ENCODE measurements at places on chromosomes 2 and 18.

GRCh38 chr2:133609664-133610063 is 41.4 kb upstream of the NCKAP5 start:
- no peak for DNase-seq

- no peak for DNase-seq
Observed at GRCh38 chr2:9398881-9399780, 24.2 kb downstream of the ITGB1BP1 start.

- no peak for DNase-seq
Observed at GRCh38 chr2:44242904-44243303, 32.4 kb upstream of the SLC3A1 start.

DNA sequence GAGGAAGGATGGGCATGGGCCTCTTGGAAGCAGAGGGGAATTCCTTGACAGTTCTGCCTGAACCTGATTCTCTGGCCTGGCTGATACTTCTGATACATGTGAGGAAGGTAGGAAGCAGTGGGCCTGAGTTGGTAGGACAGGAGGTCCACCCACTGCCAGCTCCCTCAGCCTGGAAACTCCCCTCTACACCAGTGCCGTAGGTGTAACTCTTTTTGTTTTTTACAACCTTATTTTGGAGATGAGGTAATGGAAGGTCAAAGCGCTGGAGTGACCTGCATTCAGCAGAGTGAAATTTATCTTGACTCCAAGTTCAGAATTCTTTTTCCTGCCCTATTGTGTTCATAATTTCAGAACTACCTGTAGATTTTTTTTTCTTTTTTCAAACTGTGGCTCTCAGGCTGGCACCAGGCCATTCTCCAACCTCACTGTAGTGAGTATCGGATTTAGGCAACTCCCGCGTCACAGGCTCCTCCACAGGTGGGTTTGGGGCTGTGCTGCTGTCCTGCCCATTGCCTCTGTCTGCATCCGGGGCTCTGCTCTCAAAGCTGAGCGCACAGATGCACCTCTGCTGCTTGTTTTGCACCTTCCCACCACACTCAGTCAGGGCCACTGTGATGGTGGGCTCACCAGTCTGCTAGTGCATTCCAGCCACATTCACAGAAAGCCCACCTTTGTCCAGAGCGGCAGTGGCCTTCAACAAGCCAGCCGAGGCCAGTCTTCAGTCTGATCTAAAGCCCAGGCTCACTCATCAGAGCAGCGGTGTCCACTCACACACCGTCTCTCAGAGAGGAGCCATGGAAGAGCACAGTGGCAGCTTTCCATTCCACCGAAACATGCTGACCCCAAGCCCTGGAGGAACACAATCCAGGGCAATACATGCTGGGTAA is 87.2 kb downstream of the UXS1 start:
- no peak for DNase-seq

GRCh38 chr2:189146553-189146952 is 33.0 kb downstream of the COL5A2 start:
- DNase-seq: no peak

GRCh38 chr2:222424276-222424728 is at the start of gene SGPP2:
Gene SGPP2 (plus strand): TSS chr2:222424543. CDS start chr2:222424603, 60 bp downstream.
- DNase-seq: peak; percentile 20

DNA sequence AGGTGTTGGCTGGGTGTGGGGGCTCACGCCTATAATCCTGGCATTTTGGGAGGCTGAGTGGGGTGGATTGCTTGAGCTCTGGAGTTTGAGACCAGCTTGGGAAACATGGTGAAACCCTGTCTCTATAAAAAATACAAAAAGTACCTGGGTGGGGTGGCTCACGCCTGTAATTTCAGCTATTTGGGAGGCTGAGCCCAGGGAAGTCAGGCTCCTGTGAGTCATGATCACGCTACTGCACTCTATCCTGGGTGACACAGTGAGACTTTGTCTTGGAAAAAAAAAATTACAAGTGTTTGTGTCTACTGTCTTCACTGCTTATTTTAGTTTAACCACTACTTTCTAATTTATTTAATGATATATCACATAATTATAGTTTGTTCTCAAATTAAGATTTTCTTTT is 62.7 kb upstream of the DOCK10 start:
- no peak for DNase-seq

- peak; percentile 67 for DNase-seq
Observed at GRCh38 chr2:54629914-54630857, 93.3 kb upstream of the EML6 start.

- no peak for DNase-seq
Observed at GRCh38 chr2:97999536-97999935, 3.8 kb upstream of the TMEM131 start.

DNA sequence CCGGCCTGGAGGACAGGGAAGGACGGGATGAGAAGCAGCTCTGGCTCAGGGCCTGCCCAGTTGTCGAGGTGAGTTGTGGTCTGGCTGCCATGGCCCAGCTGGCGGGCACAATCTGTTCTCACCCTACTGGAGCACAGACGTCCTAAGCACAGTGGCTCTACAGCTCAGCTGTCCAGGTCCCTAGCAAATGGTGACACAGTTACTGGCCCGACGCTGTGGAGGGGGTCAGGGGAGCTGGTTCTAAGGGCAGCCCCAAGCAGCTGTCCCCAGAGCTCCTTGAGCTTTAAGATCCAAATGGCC is 32.9 kb downstream of the KCNK3 start:
- DNase-seq: peak; percentile 30

GRCh38 chr18:75341267-75341666 is 86.2 kb downstream of the SMIM21 start:
- DNase-seq: no peak

- no peak for DNase-seq
Observed at GRCh38 chr2:13682540-13683272, 949.8 kb upstream of the LRATD1 start.

DNA sequence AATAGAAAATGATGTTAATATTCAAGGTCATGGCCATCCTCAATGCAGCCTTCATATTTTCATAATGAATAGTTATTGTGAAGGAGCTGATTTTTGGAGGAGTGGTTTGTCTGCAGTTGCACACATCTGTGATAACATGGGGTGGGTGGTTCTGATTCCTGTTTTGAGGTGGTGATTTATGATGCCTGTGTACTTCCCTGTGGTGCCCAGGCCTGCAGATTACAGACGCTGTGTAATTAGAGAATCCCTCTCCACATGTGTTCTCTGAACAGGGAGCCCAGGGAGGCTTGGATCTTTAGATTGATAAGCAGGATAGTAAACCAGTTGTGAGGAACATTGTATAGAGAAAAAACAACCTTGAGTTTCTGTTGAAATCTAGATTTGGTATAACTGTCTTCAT is 117.5 kb downstream of the AGAP1 start:
- DNase-seq: no peak

- no peak for DNase-seq
Observed at GRCh38 chr2:232377319-232377718, 1.2 kb upstream of the ALPP start.

- DNase-seq: no peak
Observed at GRCh38 chr18:73119574-73119973, 251.8 kb upstream of the NETO1 start.

GRCh38 chr2:237256887-237257286 is 157.1 kb downstream of the COL6A3 start:
- DNase-seq: peak; percentile 44

- no peak for DNase-seq
Observed at GRCh38 chr2:39455826-39456225, 18.7 kb upstream of the MAP4K3 start.

DNA sequence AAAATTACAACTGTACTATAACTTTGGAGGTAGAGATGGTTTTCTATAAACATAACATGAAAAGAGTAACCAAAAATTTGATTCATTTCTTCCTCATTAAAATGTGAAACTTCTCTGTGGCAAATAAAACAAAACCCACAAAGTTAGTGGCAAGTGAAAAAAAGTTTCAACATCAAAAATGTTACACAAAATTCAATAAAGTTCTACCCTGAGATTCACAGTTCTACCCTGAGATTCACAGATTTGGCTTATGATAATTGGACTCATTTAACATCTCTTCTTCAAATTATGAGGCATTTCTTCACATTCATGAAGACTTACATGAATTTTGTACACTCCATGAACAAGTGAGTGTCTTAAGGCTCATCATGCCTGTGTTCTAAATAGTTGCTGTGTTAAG is 51.0 kb downstream of the AAK1 start:
- DNase-seq: no peak

DNA sequence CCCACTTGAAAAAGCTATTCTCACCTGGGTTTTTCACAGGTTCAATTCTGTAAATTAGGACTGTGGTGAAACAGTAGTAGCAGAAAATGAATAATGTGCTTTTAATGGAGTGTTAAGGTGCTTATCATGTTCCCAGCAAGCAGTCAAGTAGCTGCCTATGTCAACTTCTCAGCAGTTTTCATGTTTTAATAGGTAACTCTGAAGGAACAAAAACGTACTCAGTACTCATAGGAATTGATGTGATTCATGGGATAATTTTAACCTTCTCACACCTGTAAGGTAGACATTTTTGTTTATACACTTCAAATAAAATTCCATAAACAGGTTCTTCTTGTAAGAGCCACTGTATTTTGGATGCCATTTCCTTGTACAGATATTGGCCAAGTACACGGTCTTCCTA is 801.6 kb downstream of the MBD2 start:
- DNase-seq: no peak

DNA sequence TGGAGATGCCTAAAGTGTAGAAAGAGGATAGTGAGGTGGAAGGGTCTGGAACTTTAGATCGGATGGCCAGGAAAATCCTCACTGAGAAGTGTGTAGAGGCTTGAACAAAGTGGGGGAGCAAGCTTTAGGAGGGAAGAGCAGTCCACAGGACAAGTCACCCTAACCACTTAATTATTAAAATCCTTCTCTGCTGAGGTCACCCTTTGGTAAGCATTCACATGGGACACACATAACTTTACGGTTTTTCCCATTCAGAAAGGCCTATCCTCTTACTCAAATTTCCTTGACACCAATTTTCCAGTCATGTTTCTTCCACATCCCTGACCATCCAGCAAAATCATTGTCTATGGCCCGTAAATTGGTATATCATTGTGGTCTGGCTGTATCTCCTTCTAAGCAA is 31.0 kb upstream of the ZEB2 start:
- no peak for DNase-seq

DNA sequence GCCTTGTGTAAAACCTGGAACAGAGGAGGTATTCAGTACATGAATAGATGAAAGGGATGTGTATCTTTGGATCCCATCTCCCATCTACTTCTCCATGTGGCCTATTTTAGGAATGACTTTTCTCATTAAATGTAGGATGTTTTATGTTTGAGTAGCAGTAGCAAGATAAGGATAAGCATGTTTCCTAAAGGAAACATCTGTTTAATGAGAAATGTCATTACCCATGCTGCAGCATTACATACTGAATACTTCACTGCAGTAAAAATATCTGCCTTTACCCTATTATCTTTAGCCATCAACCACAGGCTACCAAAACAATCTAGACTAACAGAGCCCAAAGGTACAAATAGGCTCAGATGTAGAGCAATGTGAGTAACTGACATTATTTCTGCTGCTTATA is 419.2 kb upstream of the CYRIA start:
- no peak for DNase-seq

DNA sequence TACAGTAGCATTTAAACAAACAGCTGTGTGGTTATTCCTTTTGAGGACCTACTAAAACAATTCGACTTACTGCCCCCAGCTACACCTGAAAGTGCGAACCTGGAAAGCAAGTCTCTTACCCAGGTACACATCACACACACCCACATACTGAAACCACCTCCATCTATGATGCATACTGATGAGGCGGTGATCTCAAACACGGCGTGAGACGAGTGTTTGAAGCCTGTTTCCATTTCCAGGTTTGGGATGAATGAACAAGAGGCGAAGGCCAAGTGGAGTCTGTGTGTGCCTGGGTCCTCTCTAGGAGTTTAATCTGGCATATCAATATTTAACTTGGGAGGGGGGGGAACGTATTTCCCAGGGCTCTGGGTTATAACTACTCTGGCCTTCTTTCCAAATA is 1.6 kb downstream of the TMEM185B start:
- DNase-seq: no peak

- no peak for DNase-seq
Observed at GRCh38 chr2:160006475-160006874, 55.9 kb downstream of the PLA2R1 start.

GRCh38 chr2:128315829-128316776 is 2.6 kb downstream of the HS6ST1 start:
- DNase-seq: peak; percentile 11

GRCh38 chr18:23306822-23307221 is 146.3 kb upstream of the RIOK3 start:
- DNase-seq: no peak

DNA sequence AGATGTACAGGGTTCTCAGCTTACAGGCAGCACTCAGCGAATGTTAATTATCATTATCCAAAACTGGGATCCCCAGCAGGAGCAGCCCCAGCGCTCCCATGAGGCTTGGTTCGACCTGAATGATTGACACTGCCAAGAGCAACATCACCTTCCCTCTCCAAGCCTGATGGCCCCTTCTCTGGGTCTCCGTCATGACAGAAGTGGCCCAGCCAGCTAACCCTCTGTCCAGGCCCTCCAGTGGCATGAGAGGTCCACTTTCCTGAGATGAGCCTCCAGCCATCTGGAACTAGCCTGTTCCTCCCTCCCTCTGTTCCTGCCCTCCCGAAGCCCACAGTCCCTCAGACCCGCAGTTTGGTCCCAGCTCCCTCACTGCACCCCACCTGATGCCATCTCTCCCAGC is 97.0 kb upstream of the RAB6C start:
- no peak for DNase-seq

GRCh38 chr2:11807156-11808015 is 61.0 kb downstream of the LPIN1 start:
- no peak for DNase-seq

DNA sequence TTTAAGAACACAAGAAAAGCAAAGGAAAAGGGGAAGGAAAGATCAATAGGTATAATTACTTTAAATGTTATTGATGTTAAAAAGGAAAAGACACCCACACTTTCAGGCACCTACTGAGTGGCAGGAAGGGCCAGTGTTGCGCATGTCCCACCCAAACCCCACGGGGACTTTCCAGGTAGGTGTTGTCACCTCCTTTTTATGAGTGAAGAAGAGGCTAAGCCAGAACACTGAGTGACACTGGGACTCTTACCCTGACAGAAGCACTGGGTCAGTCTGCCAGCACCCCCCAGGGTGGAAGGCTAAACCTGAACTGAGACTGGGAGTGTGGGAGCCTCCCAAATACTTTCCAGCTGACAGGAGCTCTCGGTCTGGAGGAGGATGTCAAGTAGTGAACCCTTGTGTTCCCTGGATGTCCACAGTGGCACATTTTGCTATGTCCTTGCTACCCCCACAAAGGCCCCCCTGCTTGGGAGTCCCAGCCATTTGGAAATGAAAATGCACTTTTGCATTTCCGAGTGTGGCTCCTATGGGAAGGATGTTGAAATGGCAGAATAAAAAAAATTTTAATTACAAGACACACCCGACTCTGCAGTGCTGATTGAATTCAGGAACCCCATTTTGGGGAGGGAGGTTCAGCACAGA is 90.9 kb upstream of the SMAD2 start:
- no peak for DNase-seq

GRCh38 chr2:54723996-54724559 is 616 bp downstream of the EML6 start:
- DNase-seq: no peak

- no peak for DNase-seq
Observed at GRCh38 chr2:69225933-69226332, 161.1 kb downstream of the GFPT1 start.

Measured in left ventricle myocardium inferior (tissue), 1 donor.